ENCODE measurements at places on chromosomes 1 and 21. TPM values are rescaled to one million over a fixed set of nuclear protein-coding genes. Genes with fewer than 3 reads are reported as not detected.

APOBEC4 gene
- total RNA-seq, result not detected

ADGRL2 gene
- total RNA-seq, result 0.20 TPM

DNA sequence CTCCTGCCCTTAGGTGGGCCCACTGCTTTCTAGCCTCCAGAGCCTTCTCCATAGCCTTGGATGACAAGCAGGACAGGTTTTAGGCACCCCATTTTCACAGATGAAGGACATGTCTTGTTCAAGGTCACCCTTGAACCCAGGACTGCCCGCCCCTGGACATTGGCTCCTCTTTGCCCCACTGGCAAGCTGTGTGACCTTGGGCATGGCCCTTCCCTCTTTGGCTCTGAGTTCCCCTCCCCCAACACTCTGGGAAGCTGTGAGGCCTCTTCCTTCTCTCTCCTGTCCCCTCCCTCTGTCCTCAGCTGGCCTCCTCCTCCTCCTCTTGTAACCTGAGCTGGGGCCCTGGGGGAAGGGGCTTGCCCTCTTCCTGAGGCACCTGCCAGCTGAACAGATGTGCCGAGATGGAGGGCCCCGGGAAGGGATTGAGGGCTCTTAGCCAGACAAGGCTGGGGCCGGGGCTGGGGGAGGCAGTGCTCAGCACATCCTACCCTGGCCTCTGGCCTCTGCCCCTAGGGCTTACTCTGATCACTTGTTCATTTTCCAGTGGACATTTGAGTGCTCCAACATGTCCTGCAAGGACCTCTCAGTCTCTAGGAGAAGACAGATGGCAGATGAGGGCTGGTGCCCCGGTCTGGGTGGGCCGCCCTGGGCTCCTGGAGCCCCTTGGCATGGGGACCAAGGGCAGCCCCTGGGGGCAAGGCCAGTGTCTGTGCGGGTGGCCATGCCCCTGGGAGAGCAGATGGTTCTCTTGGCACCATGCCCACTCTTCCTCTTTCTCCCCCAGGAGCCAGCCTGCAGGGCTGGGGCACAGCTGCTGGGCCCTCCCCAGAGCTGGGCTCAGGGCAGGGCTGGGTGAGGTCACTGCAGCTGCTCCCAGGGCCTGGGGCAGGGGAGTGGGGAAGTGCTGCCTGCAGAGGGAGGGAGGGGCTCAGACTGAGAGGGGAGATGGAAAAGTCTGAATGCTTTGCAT lies 10.7 kb downstream of the FOXO6 start:
- DNase-seq, result no peak

DNA sequence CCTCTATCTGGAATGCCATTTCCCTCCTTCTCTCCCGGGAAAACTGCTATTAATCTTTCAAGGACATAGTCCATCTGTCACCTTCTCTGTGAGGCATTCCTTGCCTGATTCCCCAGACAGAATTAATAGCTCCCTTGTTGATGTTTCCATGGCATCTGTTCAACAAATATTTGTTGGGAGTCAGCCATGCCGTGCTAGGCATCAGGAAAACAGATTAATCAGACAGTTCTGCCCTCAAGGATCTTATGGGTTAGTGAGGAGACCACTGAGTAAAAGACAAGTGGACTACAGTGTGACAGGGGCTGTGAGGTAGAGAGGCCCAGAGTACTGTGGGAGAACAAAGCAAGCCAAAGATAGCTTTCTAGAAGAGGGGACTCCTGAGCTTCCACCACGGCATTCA lies 11.4 kb upstream of the MAGOH start:
- DNase-seq, result no peak

GRCh38 chr1:15460708-15461095 lies 4.2 kb downstream of the CELA2A start:
- no peak for DNase-seq

GRCh38 chr1:70727886-70728489 lies 316.9 kb downstream of the CTH start:
- no peak for DNase-seq

DNA sequence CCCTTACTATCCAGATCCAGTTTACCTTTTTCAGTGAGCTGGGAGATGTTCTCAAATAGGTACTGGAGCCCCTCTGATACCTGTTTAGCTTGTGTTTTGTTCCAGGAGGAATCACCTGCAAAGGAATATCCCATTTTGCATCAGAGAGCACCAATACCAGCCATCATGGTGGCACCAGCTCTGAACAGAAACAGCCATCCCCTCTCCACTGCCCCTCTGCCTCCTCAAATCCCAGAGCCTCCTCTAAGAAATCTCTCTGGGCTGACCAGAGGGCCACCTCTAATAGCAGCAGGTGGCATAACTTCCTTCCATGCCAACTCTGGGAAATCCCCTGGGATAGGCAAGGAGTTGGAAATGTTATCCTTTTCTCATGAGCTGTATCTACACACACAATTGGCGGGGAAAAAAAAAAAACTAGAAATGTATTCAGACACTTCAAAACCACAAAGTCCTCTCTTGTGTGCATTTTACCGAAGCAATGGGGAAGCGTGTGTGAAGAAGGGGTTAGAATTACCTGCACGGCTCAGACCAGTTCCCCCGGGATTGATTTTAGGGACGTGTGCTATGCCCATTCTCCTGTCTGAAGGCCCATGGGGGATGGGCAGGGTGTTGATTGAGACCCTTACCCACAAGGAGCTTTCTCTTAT lies 2.4 kb downstream of the PGLYRP4 start:
- DNase-seq, result no peak

DNA sequence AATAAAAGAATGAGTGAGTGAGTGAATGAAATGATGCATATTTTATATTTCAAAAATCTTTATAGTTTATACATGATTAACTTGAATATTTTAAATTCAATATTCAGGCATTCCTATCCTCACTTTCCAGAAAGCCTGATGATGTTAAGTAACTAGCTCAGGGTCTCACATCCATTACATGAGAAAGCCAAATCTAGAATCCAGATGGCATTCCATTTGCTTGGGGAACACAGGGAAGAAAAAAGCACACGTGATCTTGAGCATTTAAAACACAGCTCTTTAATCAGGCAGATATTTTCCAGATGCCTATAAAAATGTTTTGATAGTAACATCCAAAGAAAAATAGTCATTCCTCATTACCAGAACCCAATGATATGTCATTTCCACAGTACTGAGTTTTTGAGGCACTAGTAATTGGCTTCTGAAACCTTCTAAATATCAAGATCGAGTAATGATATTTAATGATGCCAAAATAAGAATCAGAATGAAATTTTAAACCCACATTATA lies 291.9 kb downstream of the DSCAM start:
- DNase-seq, result no peak

- DNase-seq, result no peak
Observed at GRCh38 chr1:84504580-84505492, 1.4 kb upstream of the SPATA1 start.

RAB3B gene
- total RNA-seq, result 15.1 TPM

DNA sequence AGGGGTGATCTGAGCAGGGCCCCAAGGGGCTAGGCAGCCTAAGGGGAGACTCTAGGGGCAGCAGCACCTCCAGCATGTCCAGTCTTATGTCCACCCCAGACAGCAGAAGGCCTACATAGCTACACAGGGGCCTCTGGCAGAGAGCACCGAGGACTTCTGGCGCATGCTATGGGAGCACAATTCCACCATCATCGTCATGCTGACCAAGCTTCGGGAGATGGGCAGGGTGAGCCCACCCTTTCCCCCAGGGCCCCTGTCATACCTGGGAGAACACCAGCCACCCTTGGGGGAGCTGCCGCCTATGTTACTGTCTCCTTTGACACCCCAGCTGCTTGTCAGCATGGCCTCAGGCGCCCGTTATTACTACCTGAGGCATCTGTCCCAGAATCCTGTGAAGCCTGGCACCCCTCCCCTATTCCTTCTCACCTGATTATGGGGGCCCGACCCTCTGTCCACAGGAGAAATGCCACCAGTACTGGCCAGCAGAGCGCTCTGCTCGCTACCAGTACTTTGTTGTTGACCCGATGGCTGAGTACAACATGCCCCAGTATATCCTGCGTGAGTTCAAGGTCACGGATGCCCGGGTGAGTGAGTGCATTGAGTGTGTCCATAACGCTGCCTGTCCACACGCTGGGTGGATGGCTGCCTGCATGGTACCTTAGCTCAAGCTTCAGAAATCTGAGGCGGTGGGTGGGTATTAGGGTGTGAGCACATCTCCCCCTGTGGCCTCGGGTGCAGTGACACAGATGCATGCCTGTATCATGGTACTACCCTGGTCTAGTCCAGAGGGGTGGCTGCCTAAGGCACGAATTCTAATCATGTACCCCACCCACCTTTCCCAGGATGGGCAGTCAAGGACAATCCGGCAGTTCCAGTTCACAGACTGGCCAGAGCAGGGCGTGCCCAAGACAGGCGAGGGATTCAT lies 29.7 kb upstream of the KDM4A start:
- no peak for DNase-seq

DNA sequence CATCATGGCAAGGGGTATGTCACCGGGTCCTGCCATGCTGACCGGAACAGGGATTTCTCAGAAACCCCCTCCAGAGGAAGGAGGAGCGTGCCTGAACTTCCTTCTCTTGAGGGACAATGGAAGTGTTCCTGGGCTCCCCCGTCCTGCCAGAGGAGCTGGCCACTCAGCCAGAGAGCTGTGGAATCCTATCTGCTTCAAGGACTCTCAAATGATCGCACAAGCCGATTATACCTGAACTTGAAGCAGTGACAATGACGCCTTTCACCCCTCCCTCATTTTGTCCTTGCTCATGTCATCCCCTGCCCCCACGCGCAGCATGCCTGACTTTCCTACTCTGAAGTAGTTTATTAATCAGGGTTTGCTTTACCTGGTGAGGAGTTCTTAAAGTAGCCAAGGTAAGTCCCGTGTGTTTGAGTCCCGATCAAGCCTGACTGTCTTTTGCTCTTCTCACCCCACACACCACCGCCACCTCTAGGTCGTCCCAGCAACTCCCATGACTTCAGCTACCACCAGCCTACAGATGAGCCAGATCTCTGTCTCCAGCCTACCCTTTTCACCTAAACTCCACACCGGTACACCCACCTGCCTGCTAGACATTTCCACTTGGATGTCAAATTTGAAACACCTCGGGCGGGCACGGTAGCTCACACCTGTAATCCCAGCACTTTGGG lies 25.0 kb upstream of the PRELP start:
- no peak for DNase-seq

- no peak for DNase-seq
Observed at GRCh38 chr1:109625176-109625575, 5.5 kb downstream of the AMPD2 start.

DNA sequence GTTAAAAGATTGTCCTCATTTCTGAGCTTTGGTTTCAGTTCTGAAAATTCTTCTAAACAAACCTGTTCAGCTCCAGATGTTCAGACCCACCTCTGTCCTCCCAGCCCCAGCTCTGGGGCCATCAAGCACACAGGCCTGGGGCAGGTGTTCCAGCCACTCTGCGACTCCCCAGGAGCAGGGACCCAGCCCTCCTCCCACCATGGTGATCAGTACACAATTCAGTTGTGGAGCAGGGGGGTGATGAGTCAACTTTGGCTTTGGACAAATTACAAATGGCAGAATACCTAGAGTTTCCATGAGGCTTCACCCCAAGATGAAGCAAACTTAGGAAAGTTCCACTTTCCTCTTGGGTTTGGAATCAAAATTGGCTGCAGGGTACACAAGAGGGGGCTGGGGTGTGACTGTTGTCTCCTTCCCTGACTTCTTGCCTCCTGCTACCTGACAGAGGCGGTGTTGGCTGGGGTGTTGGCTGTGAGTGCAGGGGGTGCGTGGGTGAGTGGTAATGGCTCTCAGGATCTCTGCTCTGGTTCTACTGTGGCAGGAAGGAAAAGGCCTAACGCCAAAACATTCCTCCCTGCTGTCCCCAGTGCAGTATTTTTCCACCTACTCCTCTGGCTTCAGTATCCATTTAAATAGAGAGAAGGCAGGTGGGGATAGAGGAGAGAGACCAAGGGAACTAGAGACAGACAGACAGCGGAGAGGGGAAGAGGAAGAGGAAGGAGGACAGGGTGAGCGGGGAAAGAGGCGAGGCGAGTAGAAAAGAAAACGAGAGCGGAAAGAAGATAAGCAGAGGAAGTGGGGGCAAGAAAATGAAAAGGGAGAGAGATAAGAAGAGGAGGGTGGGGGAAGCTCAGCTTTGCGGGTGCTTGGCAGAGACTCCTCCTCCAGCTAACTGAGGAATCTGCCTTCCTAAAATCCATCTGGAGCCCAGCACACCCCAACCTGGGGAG lies 20.6 kb upstream of the LRRN2 start:
- no peak for DNase-seq

DNA sequence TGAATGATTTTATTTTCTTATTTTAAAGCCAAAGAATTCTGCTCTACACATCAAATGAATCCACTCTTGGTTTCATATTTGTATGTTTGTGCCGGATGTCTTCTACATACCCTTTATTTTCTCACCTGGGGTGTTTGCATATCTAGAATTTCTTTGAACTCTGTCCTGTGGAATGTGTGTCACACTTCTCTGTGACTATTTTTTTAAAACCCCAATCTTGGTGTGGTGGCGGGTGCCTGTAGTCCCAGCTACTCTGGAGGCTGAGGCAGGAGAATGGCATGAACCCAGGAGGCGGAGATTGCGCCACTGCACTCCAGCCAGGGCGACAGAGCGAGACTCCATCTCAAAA lies 35.4 kb downstream of the CENPF start:
- DNase-seq, result no peak

- peak; percentile 84 for DNase-seq
Observed at GRCh38 chr1:94327001-94327690, 89.8 kb upstream of the ARHGAP29 start.

DNA sequence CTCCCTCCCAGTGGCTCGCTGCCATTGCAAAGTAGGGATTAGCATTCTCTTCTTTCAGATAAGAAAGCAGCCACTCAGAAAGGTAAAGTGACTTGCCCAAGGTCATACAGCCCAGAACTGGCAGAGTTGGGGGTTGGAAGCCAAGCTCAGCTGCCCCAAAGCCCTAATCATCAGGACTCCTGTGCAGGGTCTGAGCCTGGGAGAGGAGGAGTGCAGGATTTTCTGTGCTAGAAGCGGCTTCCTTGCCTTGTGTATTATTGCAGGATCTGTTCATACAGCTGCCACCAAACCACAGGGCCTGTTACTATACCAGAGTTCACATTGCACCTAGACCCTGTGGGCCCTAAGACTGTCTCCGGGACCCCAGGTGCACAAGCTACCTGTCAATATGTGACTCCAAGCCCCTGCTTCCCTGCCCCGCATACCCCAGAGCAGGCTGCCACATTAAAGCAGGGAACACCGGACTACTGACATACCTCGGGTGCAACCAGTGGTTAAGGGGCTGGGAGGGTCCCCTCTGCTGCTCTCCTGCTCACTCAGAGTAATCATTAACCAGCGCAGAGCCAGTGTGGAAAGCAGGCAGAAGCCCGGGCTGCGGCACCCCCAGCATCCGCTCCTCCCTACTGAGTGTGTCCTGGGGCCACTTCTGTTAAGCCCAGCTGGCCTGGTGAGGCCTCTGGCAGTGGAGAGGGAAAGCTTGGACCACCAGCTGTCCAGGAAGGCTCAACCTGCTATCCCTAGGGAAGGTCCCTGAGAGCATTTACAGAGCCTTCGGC lies 15.8 kb downstream of the HSPG2 start:
- DNase-seq, result no peak

ZNF672 gene
- total RNA-seq, result 27.6 TPM

DNA sequence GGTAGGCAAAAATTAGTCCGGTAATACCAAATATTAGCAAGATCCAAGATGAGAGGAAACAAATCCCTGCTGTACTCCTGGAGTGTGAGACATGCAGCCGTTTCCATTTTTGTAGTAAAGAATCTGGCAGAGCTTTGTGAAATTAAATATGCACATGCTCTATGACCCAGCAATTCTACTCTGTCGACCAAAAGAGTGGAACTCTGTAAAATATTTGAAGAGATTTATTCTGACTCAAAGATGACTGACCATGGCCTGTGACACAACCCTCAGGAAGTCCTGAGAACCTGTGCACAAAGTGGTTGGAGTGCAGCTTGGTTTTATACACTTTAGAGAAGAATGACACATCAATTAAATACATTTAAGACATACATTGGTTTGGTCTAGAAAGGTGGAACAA lies 16.2 kb downstream of the HAX1 start:
- no peak for DNase-seq

GRCh38 chr1:10457875-10458274 lies 8.0 kb downstream of the CORT start:
- no peak for DNase-seq

Data from HCT116 (cell line).